Memory B cell (primary cell): ENCODE measurements at places on chromosomes 4 and X.

GRCh38 chr4:109177096-109177810 is 125.2 kb downstream of the COL25A1 start:
- DNase-seq, result no peak

DNA sequence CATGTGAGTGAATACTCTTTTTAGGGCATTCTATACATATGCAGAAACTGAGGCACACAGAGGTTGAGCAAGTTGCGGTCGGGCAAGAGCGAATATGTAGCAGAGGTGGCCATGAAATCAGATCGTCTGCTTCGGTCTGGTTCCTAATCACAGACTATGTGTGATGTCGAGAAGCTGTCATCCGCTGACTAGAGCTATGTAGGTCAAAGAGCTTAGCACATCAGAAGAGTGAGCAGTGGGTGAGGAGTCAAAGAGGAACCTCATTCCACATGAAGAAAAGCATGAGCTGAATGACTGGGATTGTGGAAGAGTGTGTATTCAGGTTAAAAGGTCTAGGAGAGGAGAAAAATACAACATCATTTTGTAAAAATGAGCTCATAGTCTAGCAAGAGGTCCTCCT is 19.0 kb downstream of the GAB3 start:
- no peak for DNase-seq

GRCh38 chrX:106450405-106450804 is 161.4 kb upstream of the RADX start:
- DNase-seq, result no peak

DNA sequence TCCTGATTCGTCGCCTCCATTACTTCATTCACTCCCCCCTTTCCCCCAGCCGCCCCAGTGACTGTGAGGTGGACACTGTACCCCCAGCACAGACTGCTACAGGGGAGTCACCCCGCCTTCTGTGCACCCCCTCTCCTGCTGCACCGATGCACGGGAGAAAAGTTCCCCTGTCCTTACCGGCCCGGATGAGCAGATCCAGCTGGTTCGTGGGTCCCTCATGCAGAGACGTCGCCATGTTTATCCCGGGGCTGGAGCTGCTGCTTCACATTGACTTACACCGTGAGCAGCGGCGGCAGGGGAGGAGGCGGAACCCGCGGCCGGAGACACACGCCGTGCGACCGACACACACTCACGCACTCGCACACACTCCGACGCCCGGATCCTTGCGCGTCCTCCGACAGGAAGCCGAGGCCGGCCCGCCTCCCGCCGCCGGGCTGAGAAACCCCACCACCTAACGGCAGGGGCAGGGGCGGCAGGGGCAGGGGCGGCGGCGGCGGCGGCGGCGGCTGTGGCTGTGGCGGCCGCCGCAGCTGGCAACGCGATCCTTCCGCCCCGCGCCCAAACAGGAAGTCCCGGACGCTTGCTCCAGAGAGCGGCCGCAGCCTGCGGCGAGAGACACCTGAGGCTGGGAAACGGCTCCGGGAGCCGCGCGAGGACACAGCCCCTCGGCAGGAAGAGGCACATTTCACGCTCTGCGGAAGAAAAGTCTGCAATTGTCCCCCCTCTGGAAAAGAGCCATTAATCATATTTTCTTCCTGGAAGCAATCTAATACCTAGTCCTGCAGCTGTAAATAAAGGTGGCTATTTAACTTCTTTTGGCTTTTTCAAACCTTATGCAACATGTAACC is 68.6 kb downstream of the NOCT start:
- DNase-seq, result no peak

DNA sequence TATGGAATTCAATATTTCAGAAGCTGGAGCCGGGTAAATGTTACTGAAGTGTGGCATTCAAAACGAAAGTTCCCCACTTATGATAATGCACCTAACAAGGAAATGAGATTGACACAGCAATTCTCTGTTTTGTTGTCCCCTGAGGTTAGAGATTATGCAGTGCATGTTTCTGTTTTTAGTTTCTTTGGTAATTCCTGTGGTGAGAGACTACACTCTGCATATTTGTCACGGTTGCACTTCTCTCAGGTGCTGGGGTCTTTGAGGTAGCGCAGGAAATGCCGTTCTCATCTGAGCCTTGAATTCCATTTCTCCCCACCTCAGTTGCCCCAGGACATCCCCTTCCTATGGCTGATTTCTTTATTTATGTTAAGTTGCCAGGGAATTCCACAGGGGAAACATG is 15.3 kb upstream of the BEND4 start:
- no peak for DNase-seq

- DNase-seq, result no peak
These were observed 52.8 kb upstream of the CLNK start for GRCh38 chr4:10737337-10737736.
